ENCODE measurements at places on chromosomes 3 and 15. TPM values are rescaled to one million over a fixed set of nuclear protein-coding genes. Genes with fewer than 3 reads are reported as not detected.

DNA sequence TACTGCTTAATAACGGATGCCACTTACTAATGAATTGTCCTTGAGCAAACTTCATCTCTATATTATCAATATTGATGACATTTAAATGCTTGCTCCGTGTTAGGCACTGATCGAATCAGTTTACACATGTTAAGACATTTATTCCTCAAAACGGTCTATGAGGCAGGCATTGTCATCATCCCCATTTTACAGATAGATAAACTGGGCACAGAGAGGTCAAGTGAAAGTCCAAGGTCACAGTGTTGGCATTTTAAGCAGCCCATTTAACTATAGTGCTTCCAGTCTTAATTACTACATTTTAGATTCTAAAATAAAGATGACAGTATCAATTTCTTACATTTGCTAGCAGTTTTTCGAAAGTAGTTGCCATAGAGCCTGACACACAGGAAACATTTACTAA lies 966 bp upstream of the ABI3BP start:
- no peak for DNase-seq

- no peak for DNase-seq
Observed at GRCh38 chr3:183123891-183124290, 24.6 kb upstream of the MCCC1 start.

Gene ZNF80
- not detected for total RNA-seq

DNA sequence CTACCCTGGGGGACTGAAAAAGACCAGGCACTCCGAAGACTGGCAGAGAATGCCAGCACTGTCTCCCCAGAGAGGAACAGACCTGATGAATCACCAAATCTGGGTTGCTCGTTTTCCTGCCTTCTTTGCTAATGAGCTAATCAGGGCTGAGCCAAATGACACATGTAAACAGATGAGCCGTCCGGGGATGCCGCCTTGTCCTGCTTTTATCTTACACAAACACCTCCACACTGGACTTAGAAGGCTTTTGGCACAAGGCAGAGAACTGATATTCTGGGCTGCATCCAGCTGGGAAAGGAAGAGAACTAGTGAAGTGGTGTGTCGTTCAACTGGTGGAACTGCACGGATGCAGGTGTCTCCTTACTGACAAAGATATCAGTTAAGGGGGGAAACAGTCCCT lies 88.1 kb downstream of the MECOM start:
- DNase-seq, result no peak

Gene VGLL3
- 7.9 TPM for total RNA-seq

- DNase-seq, result peak; percentile 31
Observed at GRCh38 chr15:51450001-51450400, 108.5 kb downstream of the GLDN start.

GRCh38 chr3:138914870-138915502 lies 32.0 kb downstream of the FOXL2 start:
- DNase-seq, result no peak

DNA sequence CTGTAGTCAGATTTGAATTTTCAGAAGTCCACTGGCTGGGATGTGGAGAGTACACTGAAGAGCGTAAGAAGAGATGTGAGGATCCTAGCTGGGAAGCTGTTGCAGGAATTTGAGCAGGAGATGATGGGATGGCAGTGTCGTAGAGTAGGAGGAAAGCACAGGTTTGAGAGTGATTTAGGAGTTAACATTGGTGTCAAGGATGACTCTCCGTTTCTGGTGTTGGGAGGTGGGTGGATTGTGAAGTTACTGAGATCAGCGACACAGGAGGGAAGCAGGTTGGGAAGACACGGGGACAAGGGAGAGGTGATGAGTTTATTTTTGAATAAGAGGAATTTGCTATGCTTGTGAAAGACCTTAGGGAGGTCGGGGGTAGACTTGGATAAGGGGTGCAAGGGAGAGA lies 434.2 kb upstream of the TPM1 start:
- no peak for DNase-seq

- DNase-seq, result no peak
Observed at GRCh38 chr3:124149771-124150170, 157.8 kb upstream of the ROPN1 start.

GRCh38 chr3:160773722-160774121 lies 17.7 kb downstream of the PPM1L start:
- DNase-seq, result no peak

- DNase-seq, result no peak
Observed at GRCh38 chr3:146550743-146551510, 6.5 kb upstream of the PLSCR1 start.

Gene COL6A5
- not detected for total RNA-seq

DNA sequence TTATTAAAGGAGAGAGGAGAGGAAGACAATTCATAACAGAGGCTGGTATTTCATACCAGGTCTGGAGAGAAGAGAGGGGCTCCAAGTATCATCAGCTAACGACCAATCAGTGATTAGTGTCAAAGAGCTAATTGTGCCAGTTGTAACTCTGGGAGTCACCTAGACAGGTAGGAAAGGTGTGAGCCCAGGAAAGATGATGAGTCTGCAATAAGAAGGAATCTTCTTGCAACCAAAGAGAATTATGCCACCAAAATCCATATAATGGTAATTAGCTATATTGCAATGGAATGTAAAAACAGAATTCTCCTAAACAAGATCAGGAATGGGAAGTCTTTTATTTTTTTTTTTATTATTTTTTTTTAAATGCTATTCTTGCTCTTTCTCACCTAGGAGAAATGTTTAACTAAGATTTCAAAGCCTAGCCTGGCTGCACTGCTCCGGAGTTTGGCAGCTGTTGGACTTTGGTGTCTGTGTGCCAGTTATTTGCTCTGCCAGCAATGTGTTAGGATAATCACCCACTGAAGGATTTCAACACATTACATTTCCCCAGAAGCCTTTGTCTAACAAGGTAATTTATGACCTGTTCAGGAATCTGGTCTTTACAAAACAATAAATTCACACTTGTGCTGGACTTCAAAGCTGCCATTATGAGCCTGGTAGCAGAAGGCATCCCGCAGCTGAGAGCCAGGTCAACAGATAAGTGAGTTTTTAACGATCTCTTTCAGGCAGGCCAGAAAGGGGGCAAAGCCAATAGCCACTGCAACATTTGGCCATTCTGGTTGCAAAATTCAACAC lies 89.4 kb downstream of the FOXB1 start:
- peak; percentile 59 for DNase-seq

Measured in epithelial cell of proximal tubule (primary cell).